ENCODE measurements at places on chromosomes 4 and X.

- DNase-seq = no peak
Observed at GRCh38 chr4:11904117-11904535, 475.4 kb upstream of the HS3ST1 start.

DNA sequence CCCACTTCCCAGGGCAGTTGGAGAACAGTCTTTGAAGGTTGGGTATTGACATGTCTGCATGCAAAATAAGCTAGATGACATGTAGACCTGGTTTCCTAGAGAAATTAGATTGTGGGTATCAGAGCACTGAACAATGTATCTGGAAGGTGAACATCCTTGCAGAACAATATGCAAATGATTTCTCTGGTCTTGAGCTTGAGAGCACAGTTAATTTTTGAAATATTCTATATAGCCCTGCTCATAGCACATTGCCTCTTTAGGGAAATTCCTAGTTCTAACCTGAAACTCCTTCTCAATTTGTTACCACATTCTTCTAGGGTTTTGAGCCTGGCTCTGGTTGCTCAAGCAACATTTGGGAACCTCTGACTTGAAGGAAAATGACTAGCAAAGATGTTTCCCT, 41.6 kb upstream of the LAS1L start:
- DNase-seq = no peak

DNA sequence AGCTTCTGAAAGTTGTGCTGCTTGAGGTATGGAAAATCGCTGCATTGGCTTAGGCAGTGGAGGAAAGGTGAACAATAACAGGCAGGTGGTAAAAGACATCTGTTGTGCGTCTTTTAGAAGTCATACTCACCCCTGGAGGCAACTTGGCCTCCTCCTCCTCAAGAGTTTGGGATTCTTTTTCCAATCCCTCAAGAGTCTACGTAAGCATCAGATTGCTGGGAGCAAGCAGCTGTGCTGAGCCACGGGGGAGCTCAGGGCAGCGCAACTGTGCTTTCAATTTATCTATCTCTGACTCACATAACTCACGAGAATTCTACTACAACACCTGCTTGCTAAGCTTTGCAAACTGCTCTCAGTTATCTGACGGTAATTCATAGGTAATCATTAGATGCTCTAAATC, 6.4 kb upstream of the RBMX2 start:
- no peak for DNase-seq

DNA sequence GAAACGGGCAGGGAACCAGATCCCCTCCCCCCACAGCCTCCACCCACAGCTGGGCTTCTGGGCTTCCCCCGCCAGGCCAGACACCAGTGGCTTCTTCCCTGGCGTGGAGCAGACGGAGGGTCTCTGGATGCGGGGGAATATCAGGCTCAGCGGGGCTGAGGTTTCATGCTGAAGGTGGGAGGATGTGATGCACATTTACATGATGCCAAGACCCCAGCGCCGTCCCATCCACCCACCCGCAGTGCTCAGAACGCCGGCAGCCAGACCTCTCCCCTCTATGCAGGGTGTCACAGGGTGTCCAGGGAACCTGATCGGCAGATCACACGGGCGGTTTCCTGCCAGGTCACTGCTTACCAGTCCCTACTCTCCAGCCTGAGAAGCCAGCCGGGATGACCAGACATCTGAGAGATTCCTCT, 12.8 kb upstream of the TNIP2 start:
- no peak for DNase-seq

- DNase-seq = no peak
Observed at GRCh38 chrX:108134724-108135123, 43.1 kb downstream of the ATG4A start.

DNA sequence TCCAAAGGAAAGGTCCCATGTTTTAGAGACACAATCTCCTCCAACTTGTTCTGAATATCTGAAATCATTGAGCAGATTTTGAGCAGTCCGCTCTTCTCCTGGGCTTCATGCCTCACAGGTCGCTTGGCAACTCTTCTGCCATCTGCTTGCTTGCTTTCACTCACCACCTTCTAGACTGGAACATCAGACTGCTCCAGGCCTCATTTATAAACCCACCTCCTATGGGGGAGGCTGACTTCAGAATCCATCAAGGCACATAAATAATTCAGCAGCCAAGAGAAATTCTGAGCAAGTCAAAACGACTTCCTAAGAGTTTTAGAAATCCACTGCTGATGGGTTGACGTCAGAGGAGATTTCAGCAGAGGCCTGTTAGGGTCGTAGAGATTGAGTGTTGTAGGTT, 64.1 kb downstream of the FAM184B start:
- no peak for DNase-seq

- no peak for DNase-seq
Observed at GRCh38 chr4:109395694-109396093, 37.9 kb upstream of the SEC24B start.

- no peak for DNase-seq
Observed at GRCh38 chr4:104983615-104984179, 163.0 kb upstream of the TET2 start.

- no peak for DNase-seq
Observed at GRCh38 chrX:149948016-149948415, 9.7 kb upstream of the EOLA2 start.

GRCh38 chr4:137090951-137091350, 441.3 kb downstream of the PCDH18 start:
- DNase-seq = no peak
